ENCODE measurements at places on chromosomes 13 and 19.

DNA sequence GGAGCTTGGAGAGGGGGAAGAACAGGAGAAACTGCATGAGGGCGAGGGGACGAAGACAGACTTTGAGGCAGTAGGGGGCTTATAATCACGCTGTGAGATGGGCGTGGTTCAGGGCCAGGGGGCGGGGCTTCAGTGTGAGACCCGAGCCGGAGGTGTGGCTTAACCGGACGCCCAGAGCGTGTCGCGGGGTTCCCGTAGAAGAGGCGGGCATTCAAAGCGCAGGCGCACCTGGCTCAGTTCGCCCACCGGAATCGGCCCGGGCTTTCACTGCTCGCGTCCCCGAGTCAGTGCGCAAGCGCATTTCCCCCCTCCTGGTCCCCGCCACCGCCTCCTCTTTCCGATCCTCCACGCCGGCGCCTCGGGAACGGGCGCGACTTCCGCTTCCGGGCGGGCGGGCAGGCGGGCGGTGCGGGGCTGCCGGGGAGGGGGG lies 225 bp upstream of the ZNF865 start:
- peak; percentile 90 for ATAC-seq

GRCh38 chr13:46925486-46925885 lies 28.6 kb upstream of the HTR2A start:
- ATAC-seq: no peak

- ATAC-seq: no peak
Measured at GRCh38 chr13:23497191-23497590, 63.7 kb upstream of the SACS start.

GRCh38 chr19:2087621-2088100 lies 8.5 kb downstream of the MOB3A start:
- ATAC-seq: peak; percentile 40

- no peak for ATAC-seq
Measured at GRCh38 chr19:36488118-36488845, 1.1 kb downstream of the ZNF566 start.

GRCh38 chr19:28687296-28687695 lies 525.7 kb downstream of the UQCRFS1 start:
- no peak for ATAC-seq

DNA sequence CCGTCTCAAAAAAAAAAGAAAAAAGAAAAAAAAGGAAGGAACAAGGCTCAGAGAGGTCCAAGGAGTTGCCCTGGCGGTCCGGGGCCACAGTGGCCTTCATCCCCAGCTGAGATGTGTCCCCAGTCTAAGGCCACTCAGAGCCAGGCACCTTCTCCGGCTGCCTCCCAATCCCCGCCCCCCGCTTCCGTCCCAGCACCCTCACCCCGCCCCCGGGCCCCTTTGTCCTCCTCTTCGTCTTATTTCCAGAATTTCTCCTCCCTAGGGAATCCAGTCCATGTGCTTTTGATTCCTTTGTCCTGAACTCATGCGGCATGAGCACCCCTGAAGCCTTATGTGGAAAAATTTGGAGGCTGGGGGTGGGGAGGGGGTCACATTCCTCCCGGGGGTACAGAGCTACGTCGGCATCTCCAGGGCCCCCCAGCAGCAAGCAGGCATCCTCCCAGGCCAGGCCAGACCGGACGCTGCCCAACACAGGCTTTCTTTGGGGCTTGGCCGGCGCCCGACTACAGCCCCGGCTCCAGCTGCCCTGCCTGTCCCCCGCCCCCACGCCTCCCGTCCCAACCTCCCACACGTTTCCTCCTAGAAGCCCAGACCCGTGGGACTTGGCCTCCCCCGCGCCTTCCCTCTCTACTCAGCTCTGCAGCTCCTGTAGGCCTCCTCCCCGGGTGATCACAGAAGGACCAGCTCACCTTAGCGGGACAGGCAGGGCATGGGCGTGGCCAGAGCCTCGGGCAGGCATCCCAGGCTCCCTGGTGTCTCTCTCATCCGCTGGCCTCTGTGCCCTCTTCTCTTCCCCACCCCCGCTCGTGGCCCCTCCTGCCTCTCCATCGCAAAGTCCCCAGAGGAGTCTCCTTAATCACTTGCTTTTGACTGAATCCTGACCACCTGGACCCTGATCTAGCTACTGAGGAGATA lies 17.8 kb upstream of the ADGRE5 start:
- ATAC-seq: peak; percentile 67

- no peak for ATAC-seq
Measured at GRCh38 chr13:113245849-113246796, 36.7 kb downstream of the CUL4A start.

DNA sequence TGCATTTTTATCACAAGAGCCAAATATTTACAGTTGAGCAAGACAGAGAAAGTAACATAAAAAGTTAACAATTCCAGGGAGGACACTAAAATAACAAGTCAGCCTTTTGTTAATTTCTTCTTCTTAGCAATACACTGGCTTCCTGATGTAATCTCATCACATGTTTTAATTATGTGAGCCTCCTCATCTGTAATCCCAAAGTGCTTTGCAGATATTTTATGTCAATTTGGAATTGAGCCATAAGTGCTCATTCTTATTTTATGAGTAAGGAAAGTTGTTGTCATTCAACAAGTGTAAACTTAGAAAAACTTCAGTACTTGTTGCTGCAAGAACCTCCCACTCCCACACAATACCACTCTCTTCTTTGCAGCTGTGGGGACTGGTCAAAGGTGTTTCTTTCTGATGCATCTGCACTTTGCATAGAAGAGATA lies 223.6 kb downstream of the GPC6 start:
- no peak for ATAC-seq

- no peak for ATAC-seq
Measured at GRCh38 chr19:30391554-30392551, 19.7 kb downstream of the ZNF536 start.

GRCh38 chr19:18832306-18833140 lies 764 bp downstream of the UPF1 start:
- peak; percentile 62 for ATAC-seq

GRCh38 chr19:37988758-37989635 lies 82.0 kb downstream of the SIPA1L3 start:
- peak; percentile 56 for ATAC-seq

- ATAC-seq: no peak
Measured at GRCh38 chr13:84870190-84870589, 929.0 kb downstream of the SLITRK6 start.
